Progenitor cell of endocrine pancreas (in vitro differentiated cells): ENCODE measurements at places on chromosomes 7 and 10. TPM values are rescaled to one million over a fixed set of nuclear protein-coding genes. Genes with fewer than 3 reads are reported as not detected.

DNA sequence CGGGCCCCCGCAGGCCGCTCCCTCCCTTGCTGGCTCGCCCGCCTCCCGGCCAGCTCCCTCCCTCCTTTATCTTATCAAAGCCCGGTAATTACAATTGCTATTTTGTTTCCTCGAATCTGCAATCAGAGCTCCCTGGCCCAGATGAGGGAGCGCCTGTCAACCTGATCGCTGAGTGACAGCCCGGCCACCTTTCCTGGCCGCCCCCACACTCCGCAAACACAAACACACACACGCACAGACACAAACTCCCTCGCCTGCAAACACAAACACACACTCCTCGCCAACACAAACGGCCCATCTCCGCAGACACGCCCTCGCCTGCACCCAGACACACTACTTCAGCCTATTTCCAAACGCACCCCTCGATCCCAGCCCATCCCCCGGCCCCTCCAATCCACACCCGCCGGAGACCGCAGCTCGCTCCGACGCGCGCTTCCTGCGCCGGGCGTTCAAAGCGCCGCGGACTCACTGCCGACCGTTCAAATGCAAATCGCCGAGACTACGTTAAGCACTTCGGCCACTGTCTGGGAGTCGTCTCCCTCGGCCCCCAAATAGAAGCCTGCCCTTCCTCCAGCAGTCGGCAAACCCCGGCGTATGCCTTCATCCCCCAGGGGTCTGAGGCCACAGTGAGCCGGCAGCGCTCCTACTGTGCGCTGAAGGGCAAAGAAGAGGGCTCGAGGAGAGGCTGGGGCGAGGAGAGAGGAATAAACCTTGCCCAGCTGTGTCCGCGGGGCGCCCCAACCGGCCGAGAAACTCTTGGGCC, 3.0 kb upstream of the FGF8 start:
- peak overlapping the region; percentile 42 for H3K27ac ChIP-seq
- peak overlapping the region; percentile 63 for H3K4me3 ChIP-seq
- H3K27me3 ChIP-seq = peaks cover 40% of the 10 kb centered on the region
- H3K36me3 ChIP-seq = no peaks in the 10 kb centered on the region
- DNase-seq = no peak
- H3K4me1 ChIP-seq = peaks cover 29% of the 10 kb centered on the region

GRCh38 chr7:150429699-150430098, 20.7 kb upstream of the GIMAP8 start:
- H3K4me3 ChIP-seq = no peak overlapping the region
- H3K4me1 ChIP-seq = no peaks in the 10 kb centered on the region
- no peak overlapping the region for H3K27ac ChIP-seq
- H3K27me3 ChIP-seq = peaks cover 31% of the 10 kb centered on the region
- H3K36me3 ChIP-seq = no peaks in the 10 kb centered on the region

DNA sequence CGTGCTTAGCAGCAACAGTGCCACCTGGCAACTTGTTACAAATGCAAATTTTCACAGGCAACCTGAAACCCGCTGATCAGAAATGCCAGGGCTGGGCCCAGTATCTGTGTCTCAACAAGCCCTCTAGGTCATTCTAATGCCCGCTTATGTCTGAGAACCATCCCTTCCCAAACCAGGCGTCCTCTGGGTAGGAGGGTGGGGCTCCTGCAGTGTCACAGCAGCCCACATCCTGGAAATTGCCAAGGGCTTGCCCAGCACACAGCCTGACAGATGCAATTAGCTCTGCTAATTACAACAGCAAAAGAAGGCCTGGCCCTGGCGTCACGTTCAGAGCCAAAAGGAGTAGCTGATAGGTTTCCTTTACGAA, 15.9 kb downstream of the ITPRIP start:
- H3K4me3 ChIP-seq = no peak overlapping the region
- no peaks in the 10 kb centered on the region for H3K27me3 ChIP-seq
- no peak for DNase-seq
- no peak overlapping the region for H3K27ac ChIP-seq

- no peak overlapping the region for H3K4me3 ChIP-seq
- no peak overlapping the region for H3K27ac ChIP-seq
- H3K4me1 ChIP-seq = no peaks in the 10 kb centered on the region
- no peak for DNase-seq
Observed at GRCh38 chr10:49350138-49350537, 45.8 kb downstream of the DRGX start.

ASNS gene
- 104 and 116 TPM in 2 replicates for total RNA-seq
